ENCODE measurements at places on chromosomes 2 and 18. TPM values are rescaled to one million over a fixed set of nuclear protein-coding genes. Genes with fewer than 3 reads are reported as not detected.

DNA sequence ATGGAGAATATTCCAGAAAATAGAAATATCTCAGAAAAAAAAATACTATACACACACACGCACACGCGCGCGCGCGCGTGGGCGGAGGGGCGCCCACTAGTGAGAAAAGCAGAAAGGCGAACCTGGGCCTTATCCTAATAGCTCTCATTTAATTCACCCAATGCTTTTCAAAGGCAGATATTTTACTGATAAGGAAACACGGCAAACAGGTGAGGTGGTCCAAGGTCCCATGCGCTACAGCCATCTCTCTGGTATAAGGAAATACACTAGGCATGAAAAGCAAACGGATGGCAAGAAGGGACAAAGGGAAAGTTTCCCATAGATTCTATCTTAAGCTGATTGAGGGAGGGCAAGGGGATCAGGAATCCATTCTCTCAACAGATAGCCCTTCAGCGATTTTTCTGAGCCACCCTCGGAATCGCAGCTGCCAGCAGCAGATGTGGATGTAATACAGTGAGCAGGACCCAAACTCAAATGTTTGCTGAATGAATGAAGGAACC, 136.7 kb downstream of the TMEM247 start:
- DNase-seq = no peak
- peak overlapping the region; percentile 96 for H3K4me3 ChIP-seq
- peak overlapping the region; percentile 82 for H3K27ac ChIP-seq
- H3K27me3 ChIP-seq = no peaks in the 10 kb centered on the region
- H3K36me3 ChIP-seq = peaks cover 6% of the 10 kb centered on the region

- no peak for DNase-seq
- H3K27me3 ChIP-seq = no peaks in the 10 kb centered on the region
- H3K4me1 ChIP-seq = no peaks in the 10 kb centered on the region
- no peak overlapping the region for H3K27ac ChIP-seq
Observed at GRCh38 chr2:10196110-10196892, 73.8 kb downstream of the RRM2 start.

GRCh38 chr2:41966431-41966893, 81.4 kb upstream of the PKDCC start:
- H3K4me1 ChIP-seq = peaks cover 18% of the 10 kb centered on the region
- no peak overlapping the region for H3K27ac ChIP-seq
- H3K4me3 ChIP-seq = no peak overlapping the region
- DNase-seq = no peak

DNA sequence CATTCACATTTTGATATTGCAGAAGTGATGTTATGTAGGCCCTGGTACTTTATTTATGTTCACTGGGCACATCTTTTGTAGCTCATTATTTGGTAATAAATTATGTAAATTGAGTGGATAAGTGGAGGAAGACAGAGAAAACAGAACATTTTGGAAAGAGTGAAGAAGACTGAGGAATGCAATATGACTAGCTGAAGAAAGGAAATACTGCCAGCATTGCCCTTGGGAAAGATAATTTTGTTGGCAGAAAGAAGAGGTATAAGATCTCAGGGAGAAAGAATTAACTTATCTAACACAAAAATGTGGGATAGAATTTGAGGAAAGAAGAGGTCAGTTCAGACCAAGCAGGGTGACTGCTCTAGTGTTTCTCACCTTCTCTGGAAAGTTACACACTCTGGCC, 118.8 kb downstream of the TTC27 start:
- no peaks in the 10 kb centered on the region for H3K4me1 ChIP-seq
- no peak overlapping the region for H3K4me3 ChIP-seq
- no peak overlapping the region for H3K27ac ChIP-seq
- H3K36me3 ChIP-seq = no peaks in the 10 kb centered on the region
- DNase-seq = no peak

DNA sequence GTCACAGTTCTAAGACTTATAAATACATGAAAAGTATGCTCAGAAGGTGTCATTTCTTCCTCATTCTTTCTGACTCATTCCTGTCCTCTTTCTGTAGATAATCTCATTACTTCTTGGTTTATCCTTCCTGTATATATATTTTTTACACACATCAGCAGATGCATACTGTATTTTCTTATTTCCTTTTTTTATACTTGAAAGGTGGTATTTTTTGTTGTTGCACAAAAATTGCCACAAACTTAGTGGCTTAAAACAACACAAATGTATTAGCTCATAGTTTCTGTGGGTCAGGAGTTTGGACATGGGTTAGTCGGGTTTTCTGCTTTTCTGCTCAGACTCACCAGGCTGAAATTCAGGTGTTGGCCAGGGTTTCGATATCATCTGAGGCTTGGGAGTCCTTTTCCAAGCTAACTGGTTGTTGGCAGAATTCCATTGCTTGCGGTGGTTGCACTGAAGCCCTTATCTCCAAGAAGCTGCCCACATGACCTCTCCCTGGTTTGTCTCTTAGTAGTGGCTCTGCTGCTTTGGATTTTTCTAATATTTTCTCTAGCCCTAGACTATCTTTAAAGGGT, 162.6 kb downstream of the FMNL2 start:
- no peaks in the 10 kb centered on the region for H3K27me3 ChIP-seq
- no peak overlapping the region for H3K4me3 ChIP-seq
- no peak overlapping the region for H3K27ac ChIP-seq
- DNase-seq = no peak

DNA sequence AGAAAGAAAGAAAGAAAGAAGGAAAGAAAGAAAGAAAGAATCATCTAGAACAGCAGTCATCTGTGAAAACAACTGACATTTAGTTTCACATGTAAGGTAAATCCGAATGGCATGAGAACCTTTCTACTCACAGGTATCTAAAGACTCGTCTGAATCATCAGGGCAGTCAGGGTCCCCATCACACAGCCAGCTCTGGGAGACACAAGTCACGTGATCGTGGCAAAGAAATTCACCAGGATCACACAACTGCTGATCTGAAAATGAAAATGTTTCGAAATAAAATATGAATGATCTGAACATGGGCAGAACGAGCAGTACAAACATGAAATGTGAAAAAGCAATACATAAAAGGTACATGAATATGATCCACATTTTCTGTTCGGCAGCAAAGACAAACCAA, 320.7 kb downstream of the LRP1B start:
- no peaks in the 10 kb centered on the region for H3K4me1 ChIP-seq
- no peaks in the 10 kb centered on the region for H3K27me3 ChIP-seq
- no peak overlapping the region for H3K27ac ChIP-seq

GRCh38 chr18:49277395-49278036, 182.9 kb downstream of the DYM start:
- H3K27ac ChIP-seq = no peak overlapping the region
- no peak overlapping the region for H3K4me3 ChIP-seq
- H3K4me1 ChIP-seq = no peaks in the 10 kb centered on the region
- no peak for DNase-seq
- no peaks in the 10 kb centered on the region for H3K36me3 ChIP-seq

DNA sequence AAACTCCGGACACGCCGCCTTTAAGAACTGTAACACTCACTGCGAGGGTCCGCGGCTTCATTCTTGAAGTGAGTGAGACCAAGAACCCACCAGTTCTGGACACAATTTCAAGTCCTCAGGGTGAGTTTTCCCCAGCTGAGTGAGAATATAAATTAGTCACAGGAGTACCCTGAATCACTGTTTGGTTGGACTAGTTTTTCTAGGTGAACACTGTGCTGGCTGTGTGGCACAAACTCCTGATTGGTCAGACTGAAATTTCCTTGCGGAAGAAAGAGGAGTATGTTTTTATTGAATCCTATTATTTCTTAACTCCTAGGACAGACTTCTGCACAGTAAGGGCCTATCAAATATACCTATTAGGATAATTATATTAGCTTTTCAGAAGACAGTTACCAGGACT, 288.1 kb upstream of the UBE2E3 start:
- no peak for DNase-seq
- no peaks in the 10 kb centered on the region for H3K4me1 ChIP-seq
- H3K27me3 ChIP-seq = no peaks in the 10 kb centered on the region
- no peak overlapping the region for H3K4me3 ChIP-seq

DNA sequence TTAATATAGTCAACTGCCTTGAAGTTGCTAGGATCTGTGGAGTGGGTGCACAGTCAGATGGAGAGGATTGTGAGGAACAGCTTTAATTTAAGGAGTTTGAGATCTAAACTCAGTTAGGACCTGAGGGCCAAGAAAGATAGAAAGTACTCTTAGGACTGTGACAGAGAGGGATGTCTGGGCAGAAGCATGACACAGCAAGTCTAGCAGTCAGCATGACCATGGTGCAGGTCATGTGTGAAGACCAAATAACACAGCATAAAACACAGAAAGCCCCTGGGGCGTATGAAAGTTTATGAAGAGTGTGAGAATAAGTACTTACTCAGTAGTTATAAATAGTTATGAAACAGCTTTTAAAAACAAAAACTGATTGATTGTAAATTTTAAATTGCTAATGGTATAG, 107.2 kb downstream of the GALNT1 start:
- no peaks in the 10 kb centered on the region for H3K27me3 ChIP-seq
- H3K4me3 ChIP-seq = no peak overlapping the region
- H3K4me1 ChIP-seq = no peaks in the 10 kb centered on the region
- no peaks in the 10 kb centered on the region for H3K36me3 ChIP-seq
- no peak overlapping the region for H3K27ac ChIP-seq

GRCh38 chr2:224017957-224018356, 21.1 kb downstream of the SERPINE2 start:
- H3K27me3 ChIP-seq = no peaks in the 10 kb centered on the region
- H3K4me3 ChIP-seq = no peak overlapping the region
- no peak overlapping the region for H3K27ac ChIP-seq
- DNase-seq = no peak
- no peaks in the 10 kb centered on the region for H3K36me3 ChIP-seq

DNA sequence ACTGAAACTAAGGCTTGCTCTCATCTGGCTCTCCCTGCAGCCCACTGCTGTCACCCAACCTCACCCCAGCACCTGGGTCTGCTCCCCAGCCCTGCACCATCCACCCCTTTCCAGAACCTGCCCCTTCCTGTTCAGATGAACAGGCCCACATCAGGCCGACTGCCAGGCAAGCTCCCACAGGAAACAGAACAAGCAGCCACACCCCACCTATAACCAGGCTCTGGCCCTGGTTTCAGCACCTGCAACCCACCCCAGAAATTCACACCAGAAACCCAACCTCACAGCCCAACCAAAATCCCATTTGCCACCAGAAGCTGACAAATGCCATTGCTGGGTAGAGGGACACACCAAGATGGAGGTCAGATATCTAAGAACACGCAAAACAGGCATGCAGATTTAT, 159.2 kb upstream of the ID2 start:
- H3K36me3 ChIP-seq = no peaks in the 10 kb centered on the region
- no peak overlapping the region for H3K27ac ChIP-seq
- no peak overlapping the region for H3K4me3 ChIP-seq
- DNase-seq = no peak
- H3K4me1 ChIP-seq = no peaks in the 10 kb centered on the region
- no peaks in the 10 kb centered on the region for H3K27me3 ChIP-seq

DNA sequence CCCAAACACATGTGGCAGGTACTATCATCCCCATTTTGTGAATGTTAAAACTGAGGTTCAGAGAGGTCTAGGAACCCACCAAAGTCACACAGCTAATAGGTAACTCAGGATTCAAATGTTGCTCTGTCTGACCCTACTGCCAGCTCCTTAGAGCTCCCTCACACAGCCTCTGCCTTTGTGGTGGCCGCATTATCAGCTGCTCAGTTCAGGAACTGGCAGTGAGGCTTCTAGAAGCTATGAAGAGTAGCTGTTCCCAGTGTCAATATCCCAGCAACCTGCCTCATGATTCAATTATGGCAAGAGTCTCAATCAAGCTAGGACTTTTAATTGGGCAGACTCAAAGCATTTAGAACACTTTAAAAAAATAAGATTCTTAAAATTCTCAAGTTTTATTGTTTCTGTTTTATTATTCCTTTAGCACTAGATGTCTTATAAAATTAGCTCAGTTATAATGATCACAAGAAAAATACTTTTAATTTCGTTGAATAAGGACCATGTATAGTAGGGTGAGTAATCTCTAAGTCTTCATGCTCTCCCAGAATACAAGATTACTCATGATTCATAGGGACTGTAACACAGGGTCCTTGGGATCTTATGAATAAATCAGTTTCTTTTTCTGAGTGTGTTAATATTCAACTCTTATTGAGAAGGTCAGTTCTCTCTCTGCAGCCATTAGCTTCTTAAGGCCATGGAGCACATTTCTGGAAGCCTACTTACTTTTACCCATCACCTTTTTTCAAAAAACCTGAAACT, 342.7 kb downstream of the RND3 start:
- no peaks in the 10 kb centered on the region for H3K27me3 ChIP-seq
- no peak overlapping the region for H3K4me3 ChIP-seq
- H3K36me3 ChIP-seq = peaks cover 5% of the 10 kb centered on the region
- no peak overlapping the region for H3K27ac ChIP-seq
- H3K4me1 ChIP-seq = no peaks in the 10 kb centered on the region
- DNase-seq = no peak

- H3K4me1 ChIP-seq = peaks cover 12% of the 10 kb centered on the region
- H3K36me3 ChIP-seq = no peaks in the 10 kb centered on the region
- no peak overlapping the region for H3K27ac ChIP-seq
- peaks cover 39% of the 10 kb centered on the region for H3K27me3 ChIP-seq
- DNase-seq = no peak
- H3K4me3 ChIP-seq = peak overlapping the region; percentile 94
Observed at GRCh38 chr2:28391564-28392296, 928 bp upstream of the FOSL2 start.

GRCh38 chr18:5295231-5295920, at the start of gene ZBTB14:
Gene ZBTB14 (minus strand): TSS chr18:5295726. CDS start chr18:5293246, 2,480 bp downstream.
- H3K27ac ChIP-seq = peak within 1 kb of the TSS; percentile 93
- peak within 1 kb of the TSS; percentile 81 for H3K4me3 ChIP-seq
- H3K4me1 ChIP-seq = peaks cover 4% of the 10 kb centered on the region

- H3K27me3 ChIP-seq = no peaks in the 10 kb centered on the region
- DNase-seq = no peak
- no peaks in the 10 kb centered on the region for H3K4me1 ChIP-seq
- no peak overlapping the region for H3K4me3 ChIP-seq
- H3K36me3 ChIP-seq = no peaks in the 10 kb centered on the region
Observed at GRCh38 chr2:7653617-7654016, 736.4 kb downstream of the RNF144A start.

GRCh38 chr2:9095226-9095625, 91.7 kb upstream of the MBOAT2 start:
- no peak overlapping the region for H3K27ac ChIP-seq
- H3K36me3 ChIP-seq = no peaks in the 10 kb centered on the region
- peaks cover 12% of the 10 kb centered on the region for H3K4me1 ChIP-seq
- H3K27me3 ChIP-seq = peaks cover 4% of the 10 kb centered on the region

The TMEM163 gene
- 2.8 TPM for total RNA-seq

The BUB1 gene
- total RNA-seq = 118 TPM

The INHA gene
- total RNA-seq = 0.73 TPM

The MROH2A gene
- total RNA-seq = not detected

The GREB1 gene
- 41.7 TPM for total RNA-seq

The HNRNPLL gene
- total RNA-seq = 69.3 TPM

The COBLL1 gene
- 6.2 TPM for total RNA-seq

The SCTR gene
- not detected for total RNA-seq

The ITGA6 gene
- total RNA-seq = 117 TPM
